ENCODE measurements at places on chromosomes 2 and 18. TPM values are rescaled to one million over a fixed set of nuclear protein-coding genes. Genes with fewer than 3 reads are reported as not detected.

PAX3 gene
- total RNA-seq, result not detected

DNA sequence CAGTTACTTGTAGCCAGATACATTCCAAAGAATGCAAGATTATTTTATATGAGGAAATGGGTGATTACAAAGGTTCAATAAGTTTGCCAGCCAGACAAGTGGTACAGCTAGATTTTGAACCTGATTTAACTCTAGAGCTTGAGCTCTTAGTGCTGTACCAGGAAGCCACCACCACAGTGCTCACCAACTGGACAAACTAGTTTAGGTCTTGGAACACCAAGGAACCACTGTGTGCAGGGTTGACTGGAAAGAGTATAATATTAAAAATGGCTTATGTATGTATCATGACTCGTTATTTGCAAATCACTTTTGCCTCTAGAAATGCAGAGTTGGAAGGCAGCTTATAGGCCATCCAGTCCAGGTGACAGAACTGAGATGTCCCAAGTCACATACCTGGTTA is 177.2 kb downstream of the TXNL1 start:
- peak; percentile 46 for DNase-seq

- DNase-seq, result no peak
Observed at GRCh38 chr2:47645246-47645645, 137.7 kb upstream of the MSH6 start.

- DNase-seq, result no peak
Observed at GRCh38 chr2:184558713-184559464, 39.4 kb upstream of the ZNF804A start.

DNA sequence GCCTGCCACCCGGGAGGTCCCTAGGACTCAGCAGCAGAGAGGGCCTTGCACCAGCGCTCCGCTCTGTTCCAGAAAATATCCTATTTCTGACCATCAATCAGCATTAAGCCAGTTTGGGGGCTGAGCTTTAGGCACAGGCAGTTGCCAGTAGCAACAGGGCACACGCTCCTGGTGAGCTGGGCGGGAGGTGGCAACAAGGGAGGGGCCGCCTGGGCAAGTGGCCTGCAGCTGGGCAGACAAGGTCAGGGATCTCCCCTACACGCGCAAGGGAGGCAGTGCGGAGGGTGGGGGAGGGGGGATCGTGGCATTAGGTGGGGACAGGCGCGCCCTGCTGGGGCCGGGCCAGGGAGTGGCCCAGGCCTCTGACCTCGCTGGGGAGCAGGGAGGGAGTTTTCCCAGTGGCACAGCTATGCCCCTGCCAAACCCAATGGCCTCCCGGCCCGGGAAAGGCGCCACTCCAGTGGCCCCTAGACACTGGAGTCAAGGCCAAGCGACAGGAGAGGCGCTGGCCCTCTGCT is 302.8 kb downstream of the NCKAP5 start:
- no peak for DNase-seq

HRH4 gene
- total RNA-seq, result 0.13 TPM

RBFA gene
- total RNA-seq, result 43.2 TPM

All from bronchial epithelial cell (primary cell).